NCI-H2171 (cell line): ENCODE measurements at places on chromosomes 1 and 21.
A peak's percentile ranks its signal among the peaks of the same experiment; 100 is the strongest.

GRCh38 chr1:155091071-155092051 lies 12.7 kb downstream of the EFNA3 start:
- peak; percentile 58 for DNase-seq

GRCh38 chr1:19065526-19066247 lies 109.2 kb upstream of the IFFO2 start:
- DNase-seq = no peak

- no peak for DNase-seq
These were observed 3.8 kb upstream of the TAL1 start for GRCh38 chr1:47235806-47236205.

DNA sequence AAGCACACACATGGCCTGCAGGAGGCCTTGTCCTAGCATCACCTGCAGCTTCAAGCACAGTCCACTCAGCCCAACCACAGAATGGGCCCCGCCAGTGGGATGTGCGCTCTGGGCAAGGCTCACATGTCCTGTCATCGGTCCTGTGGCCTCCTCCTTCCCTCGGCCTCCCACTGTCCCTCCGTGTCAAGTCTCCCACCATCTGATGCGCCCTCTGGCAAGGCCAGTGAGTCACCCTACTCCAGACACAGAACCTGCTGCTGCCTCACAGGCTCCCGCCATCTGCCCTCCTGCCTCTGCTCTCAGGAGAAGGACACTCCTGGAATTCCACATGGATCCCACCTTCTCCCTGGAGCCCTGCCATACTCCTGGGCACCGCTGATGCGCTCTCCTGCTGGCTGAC lies 14.2 kb downstream of the KCNAB2 start:
- DNase-seq = no peak

GRCh38 chr1:51955797-51956527 lies 34.5 kb downstream of the RAB3B start:
- DNase-seq = peak; percentile 71

- no peak for DNase-seq
These were observed 29.1 kb downstream of the TTC39A start for GRCh38 chr1:51301152-51301843.

GRCh38 chr1:223870617-223871574 lies 25.1 kb upstream of the TP53BP2 start:
- no peak for DNase-seq

- no peak for DNase-seq
These were observed 17.6 kb upstream of the IFI6 start for GRCh38 chr1:27689423-27690173.

DNA sequence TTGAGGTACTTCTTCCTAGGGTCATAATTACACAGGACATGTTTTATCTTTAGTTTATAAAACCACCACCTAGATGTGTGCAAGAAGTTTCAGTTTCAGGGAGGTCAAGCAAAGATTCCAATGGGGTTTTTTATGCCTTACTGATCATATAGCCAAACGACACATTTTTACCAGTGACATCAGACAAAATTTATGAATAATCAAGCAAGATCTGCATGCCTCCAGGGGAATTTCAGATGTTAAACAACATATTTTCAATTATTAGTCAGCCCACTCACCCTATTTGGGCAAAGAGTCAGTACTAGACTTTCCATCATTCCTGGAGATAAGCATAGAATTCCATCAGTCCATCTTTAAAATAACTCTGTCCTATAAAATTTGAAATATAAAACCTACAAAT lies 867.4 kb downstream of the KCNT2 start:
- no peak for DNase-seq

DNA sequence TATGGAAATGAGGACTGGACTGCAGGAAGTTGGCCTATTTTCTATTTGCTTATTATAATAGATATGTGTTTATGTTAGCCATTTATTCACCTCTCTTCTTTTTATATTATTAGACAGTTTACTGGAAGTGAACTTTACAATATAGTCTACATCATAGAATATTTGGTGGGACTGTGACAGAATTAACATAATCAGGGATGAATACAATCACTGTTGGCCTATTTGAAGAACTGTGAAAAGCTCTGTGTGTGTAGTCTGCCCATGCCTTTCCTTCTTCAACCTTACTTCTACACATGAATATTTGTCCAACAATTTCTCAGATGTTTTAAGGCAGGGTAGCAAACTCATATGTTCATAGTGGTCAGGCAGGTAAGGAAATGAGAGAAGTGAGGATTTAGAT lies 12.4 kb downstream of the MPZ start:
- DNase-seq = no peak

GRCh38 chr1:7621334-7622219 lies 149.5 kb upstream of the VAMP3 start:
- DNase-seq = no peak

DNA sequence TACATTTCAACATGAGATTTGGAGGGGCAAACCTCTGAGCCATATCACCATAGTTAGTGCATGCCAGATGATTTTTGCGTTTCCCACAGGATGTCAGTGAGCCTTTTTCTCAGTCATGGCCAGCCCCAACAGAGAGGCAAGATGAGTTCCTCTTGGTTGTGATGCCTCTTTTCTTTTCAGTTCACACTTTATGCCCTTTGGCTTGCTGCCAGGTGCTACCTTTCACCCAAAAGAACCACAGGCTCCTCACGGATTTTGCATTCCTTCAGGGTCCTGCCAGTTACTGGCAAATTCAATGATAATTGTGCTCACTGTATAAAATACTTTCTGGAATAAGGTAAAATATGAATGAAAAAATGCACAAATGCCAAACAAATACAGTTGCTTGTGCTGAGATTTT lies 411.3 kb downstream of the KIF26B start:
- DNase-seq = no peak

GRCh38 chr1:150881331-150882070 lies 5.1 kb upstream of the ARNT start:
- DNase-seq = no peak

GRCh38 chr1:162220009-162220539 lies 150.6 kb downstream of the NOS1AP start:
- no peak for DNase-seq

DNA sequence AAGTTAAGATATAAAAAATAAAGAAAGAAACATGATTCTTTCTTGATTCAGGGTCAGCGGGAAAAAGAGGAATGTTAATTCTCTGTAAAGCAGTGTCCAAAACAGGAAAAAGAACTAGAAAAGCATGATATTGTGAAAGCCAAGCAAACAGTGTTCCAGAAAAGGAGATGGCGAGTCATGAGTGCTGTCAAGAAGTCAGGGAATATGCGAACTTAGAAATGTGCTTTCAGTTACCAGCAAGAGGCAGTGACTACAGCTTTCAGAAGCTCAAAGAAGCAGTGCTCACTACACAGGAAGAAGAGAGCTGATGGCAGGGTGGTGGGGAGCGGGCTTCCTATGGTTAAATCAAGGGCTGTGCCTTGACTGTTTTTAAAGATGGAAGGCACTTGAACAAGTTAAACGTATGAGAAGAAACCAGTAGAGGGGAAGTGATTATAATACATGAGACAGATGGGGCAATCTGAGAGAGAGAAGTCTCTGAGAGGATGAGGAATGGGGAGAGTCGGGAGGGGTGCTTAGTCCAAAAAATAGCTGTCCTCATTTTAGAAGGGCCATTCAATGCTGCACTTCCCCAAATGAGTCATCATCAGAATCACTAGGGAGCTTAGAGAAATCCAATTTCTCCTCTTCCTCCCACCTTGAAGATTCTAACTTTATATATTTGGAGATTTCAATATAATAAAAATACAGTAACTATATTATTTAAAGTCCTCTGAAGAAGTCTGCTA lies 90.4 kb downstream of the KCNK1 start:
- DNase-seq = no peak

- no peak for DNase-seq
These were observed 108.6 kb downstream of the SIM2 start for GRCh38 chr21:36807422-36807928.

DNA sequence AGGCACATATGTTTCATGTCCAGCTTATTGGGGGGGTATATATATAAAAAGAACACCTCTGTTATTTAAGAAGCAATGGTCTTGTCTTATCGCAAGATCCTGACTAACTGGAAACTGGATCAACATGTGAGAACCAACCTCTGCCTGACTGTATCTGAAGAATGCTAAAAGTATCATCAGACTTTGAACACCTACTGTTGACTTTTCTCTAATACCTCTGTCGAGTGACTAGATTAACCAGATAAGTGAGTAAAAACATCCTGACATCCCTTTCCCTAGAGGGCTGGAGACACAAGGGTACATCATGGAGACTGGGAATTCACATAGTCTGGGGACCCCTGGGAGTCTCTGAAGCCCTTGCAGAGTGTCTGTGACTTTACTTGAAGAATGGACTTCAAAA lies 26.3 kb upstream of the PIGC start:
- DNase-seq = no peak

- peak; percentile 33 for DNase-seq
These were observed 771 bp upstream of the RAD54L start for GRCh38 chr1:46246548-46247435.

GRCh38 chr1:25556791-25557476 lies 13.5 kb downstream of the LDLRAP1 start:
- DNase-seq = no peak
